ENCODE measurements at places on chromosomes 3 and 15.

DNA sequence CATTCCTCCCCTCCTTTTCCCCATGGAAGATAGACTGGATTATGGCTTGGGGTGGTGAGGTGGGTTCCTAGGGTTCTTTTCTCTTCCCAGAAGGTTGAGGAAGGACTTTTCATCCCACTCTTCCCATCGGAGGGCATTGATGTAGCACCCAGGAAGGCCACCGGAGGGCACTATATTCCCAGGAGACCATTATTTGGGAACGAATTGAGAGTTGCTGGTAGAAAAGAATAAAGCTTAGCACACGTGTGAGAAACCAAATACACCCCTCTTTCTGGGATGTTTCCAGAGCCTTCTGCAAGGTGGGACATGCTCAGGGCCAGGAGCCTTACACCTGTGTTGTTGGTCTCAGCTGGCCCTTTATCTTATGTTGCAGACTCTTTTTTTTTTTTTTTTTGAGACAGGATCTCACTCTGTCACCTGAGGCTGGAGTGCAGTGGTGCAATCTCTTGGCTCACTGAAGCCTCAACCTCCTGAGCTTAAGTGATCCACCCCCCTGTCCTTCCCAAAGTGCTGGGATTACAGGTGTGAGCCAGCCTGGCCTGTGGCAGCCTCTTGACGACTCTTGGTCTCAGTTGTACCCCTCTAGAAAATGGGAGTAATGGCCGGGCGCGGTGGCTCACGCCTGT, 6.3 kb upstream of the CDC25A start:
- DNase-seq = peak; percentile 40

- no peak for DNase-seq
Measured at GRCh38 chr3:123870033-123870432, 14.1 kb downstream of the MYLK start.

DNA sequence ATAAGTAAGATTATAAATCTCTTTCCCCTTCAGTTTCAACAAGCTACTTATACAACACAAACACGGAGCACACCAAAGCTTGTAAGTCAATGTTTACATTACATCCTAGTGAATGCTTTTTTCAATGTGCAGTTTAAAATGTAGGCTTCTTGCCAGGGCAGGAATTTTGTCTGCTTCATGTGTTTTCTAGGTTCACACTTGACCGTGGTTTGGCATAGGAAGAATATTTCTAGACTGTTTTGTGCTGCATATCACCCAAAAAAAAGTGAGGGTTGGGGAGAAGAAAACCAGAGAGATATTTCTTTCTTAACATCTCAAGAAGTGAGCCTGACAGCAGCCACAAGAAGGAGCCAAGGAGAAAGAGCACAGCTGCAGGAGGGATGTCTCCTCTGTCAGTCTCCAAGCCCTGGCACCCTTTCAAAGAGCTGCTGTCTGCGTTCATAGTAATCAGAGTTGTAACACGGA, 255.8 kb downstream of the MEIS2 start:
- DNase-seq = no peak

GRCh38 chr15:32739522-32740063, 21.8 kb downstream of the GREM1 start:
- DNase-seq = no peak

- DNase-seq = no peak
Measured at GRCh38 chr15:56959318-56959648, 40.8 kb downstream of the TCF12 start.

Data from amniotic stem cell (primary cell).